ENCODE measurements at places on chromosomes 4 and X. TPM values are rescaled to one million over a fixed set of nuclear protein-coding genes. Genes with fewer than 3 reads are reported as not detected.

The RGS12 gene
- 68.2 TPM for total RNA-seq

The ASB5 gene
- total RNA-seq, result 5.4 TPM

The BEX1 gene
- total RNA-seq, result 344 TPM

DNA sequence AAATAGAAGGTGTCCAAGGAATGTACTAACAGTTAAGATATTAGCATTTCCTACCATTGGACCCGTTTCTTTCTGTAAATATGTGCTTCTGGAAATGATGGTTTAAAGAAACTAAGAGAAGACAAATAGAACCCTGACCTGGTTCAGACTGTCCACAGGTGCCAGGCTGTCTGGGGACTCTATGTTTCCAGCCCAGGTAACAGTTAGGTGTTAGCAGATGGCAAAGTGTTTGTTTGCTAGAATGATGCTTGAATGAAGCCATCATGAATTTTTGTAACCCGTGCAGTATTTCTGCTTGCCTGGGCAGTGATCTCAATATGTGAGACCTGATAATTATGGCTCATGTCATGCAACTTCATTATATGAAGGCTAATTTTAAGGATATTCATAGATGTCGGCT, 87.5 kb downstream of the LRRC66 start:
- H3K27me3 ChIP-seq, result no peaks in the 10 kb centered on the region
- H3K27ac ChIP-seq, result no peak overlapping the region
- H3K36me3 ChIP-seq, result no peaks in the 10 kb centered on the region

DNA sequence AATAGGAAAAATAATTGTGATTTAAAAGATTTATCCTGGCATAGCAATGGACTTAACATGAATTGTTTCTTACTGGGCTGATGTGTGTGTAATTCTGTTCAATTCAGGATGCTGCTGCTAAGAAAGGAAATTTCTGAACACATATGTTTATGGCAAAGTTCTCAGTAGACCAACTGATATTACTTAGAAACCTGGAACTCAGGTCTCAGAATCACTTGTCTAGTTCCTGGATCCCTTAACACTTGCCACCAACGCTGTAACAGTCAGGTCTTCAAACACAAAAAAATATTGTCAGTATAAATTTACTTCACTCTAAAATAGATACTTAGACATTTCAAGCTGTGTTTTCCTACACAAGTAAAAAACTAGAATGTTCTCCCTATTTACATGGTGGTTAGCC, 5.5 kb downstream of the CASP3 start:
- peaks cover 19% of the 10 kb centered on the region for H3K4me1 ChIP-seq
- DNase-seq, result no peak
- no peaks in the 10 kb centered on the region for H3K27me3 ChIP-seq
- no peak overlapping the region for H3K4me3 ChIP-seq
- H3K27ac ChIP-seq, result no peak overlapping the region
- no peaks in the 10 kb centered on the region for H3K36me3 ChIP-seq

DNA sequence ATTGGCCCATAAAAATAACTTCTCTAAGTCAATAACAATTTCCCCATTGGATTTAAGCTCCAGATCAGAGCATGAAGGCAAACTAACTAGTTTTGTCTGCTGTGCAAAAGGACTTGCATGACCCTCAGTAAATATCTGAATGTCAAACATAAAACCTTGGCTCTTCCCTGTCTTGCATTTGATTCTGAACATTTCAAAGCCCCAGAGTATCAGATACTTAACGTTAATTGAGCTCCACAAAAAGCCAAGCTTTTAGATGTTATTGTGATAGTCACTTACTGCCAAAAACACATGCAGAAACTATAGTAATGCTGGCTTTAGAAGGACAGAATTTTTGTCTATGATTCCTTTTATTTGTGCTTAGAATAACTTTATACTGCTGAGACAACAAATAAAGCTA, 664.2 kb downstream of the ADGRL3 start:
- no peaks in the 10 kb centered on the region for H3K4me1 ChIP-seq
- no peaks in the 10 kb centered on the region for H3K36me3 ChIP-seq
- no peak overlapping the region for H3K27ac ChIP-seq
- no peak for DNase-seq
- H3K27me3 ChIP-seq, result no peaks in the 10 kb centered on the region
- no peak overlapping the region for H3K4me3 ChIP-seq

The NIPAL1 gene
- total RNA-seq, result 3.2 TPM

- H3K27ac ChIP-seq, result no peak overlapping the region
- no peaks in the 10 kb centered on the region for H3K27me3 ChIP-seq
- no peaks in the 10 kb centered on the region for H3K36me3 ChIP-seq
- H3K4me3 ChIP-seq, result no peak overlapping the region
These were observed 34.7 kb upstream of the MAB21L2 start for GRCh38 chr4:150547154-150547838.

- no peaks in the 10 kb centered on the region for H3K36me3 ChIP-seq
- no peaks in the 10 kb centered on the region for H3K4me1 ChIP-seq
These were observed 127.7 kb downstream of the COL4A6 start for GRCh38 chrX:108310506-108310905.

GRCh38 chr4:8905773-8906667, 34.4 kb upstream of the HMX1 start:
- H3K27ac ChIP-seq, result no peak overlapping the region
- DNase-seq, result no peak
- H3K27me3 ChIP-seq, result no peaks in the 10 kb centered on the region
- no peaks in the 10 kb centered on the region for H3K36me3 ChIP-seq
- no peaks in the 10 kb centered on the region for H3K4me1 ChIP-seq
- H3K4me3 ChIP-seq, result no peak overlapping the region

GRCh38 chrX:9678215-9678965, 87.3 kb downstream of the GPR143 start:
- no peaks in the 10 kb centered on the region for H3K4me1 ChIP-seq
- DNase-seq, result no peak
- H3K4me3 ChIP-seq, result no peak overlapping the region
- no peaks in the 10 kb centered on the region for H3K36me3 ChIP-seq
- H3K27ac ChIP-seq, result no peak overlapping the region

DNA sequence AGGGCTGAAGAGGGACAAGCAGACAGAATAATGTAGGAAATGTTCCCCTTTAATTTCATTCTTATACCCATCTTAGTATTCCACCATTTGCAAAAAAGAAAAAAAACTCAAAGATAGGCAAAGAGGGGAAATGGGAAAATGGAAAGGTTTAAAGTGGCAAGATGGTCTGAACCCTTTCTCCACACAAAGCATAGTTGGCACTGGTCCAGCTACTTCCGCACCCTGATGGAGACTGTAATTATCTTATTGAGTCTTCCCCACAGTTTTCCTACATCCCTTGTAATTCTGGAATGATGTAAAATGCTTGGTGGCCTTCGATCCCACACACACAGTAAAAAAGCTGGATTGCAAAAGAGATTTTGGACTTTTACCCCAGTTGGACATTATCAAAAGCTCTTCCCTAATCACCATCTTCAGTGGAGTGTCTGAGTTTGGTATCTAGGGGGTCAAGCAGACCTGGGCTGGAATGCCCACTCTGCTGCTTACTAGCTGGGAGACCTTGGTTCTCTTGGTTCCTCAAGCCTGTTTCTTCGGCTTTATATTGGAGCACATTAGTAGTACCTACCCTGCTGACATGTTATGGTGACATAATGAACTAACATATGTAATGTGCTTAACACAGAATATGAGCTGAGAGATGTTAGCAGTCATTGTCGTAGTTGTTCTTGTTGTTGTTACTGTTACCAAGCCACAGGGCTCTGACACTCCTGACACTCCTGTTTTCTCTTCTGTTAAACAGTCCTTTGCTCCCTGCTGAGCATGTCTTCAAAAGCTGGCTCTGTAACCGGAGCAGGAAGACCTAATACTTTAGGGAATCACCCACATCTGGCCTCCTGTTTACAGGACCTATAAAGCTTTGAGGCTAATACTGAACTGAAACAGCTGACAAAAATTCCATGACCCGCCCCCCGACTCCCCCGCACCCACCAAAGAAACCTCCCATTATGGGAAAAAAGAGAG, 4.7 kb downstream of the SRPX2 start:
- DNase-seq, result no peak
- H3K27ac ChIP-seq, result no peak overlapping the region
- no peaks in the 10 kb centered on the region for H3K27me3 ChIP-seq
- H3K4me1 ChIP-seq, result no peaks in the 10 kb centered on the region

The PITX2 gene
- 0.93 TPM for total RNA-seq

The ADRA2C gene
- total RNA-seq, result 16.0 TPM

DNA sequence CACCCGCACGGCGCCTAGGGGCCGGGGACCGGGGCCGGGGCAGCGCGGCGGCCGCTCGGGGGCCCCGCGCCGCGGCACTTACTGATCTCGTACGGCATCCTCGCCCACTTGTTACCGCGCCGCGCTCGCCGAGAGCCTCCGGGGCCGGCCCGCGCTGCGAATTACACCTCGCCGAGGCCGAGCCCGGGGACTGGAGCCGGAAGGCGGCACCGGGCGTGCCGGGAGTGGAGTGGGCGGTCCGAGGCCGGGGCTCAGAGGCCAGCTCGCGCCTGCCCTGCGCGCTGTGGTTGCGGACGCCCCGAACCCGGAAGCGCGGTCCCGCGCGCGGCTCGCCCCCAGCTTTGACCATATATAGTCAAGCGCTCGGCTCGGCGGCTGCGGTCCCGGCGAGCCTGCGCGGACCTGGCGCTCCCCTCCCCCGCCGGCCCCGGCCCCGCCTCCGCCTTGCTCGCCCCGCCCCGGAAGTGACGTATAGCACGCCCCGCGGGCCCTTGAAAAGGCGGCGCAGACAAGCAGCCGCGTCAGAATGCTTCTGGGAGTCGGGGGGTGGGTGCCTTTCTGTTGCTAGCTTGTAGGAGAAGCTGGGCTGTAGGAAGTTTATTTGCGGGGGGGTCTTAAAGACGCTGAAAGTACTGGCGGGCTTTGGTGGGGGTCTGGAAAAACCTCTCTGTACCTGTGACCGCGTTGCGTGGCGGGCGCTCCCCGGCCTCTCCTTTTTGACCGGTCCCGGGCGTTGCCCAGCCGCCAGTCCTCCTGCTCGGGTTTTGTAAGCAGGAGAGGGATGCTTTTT, at the start of gene WDR1:
Gene WDR1 (minus strand): TSS at position 231 of the 790 bp plus-strand sequence. CDS start 133 bp downstream, at position 98.
- DNase-seq, result peak; percentile 96
- peaks cover 2% of the 10 kb centered on the region for H3K36me3 ChIP-seq
- H3K4me3 ChIP-seq, result peak within 1 kb of the TSS; percentile 86
- H3K4me1 ChIP-seq, result peaks cover 10% of the 10 kb centered on the region
- H3K27me3 ChIP-seq, result no peaks in the 10 kb centered on the region
- peak within 1 kb of the TSS; percentile 92 for H3K27ac ChIP-seq

DNA sequence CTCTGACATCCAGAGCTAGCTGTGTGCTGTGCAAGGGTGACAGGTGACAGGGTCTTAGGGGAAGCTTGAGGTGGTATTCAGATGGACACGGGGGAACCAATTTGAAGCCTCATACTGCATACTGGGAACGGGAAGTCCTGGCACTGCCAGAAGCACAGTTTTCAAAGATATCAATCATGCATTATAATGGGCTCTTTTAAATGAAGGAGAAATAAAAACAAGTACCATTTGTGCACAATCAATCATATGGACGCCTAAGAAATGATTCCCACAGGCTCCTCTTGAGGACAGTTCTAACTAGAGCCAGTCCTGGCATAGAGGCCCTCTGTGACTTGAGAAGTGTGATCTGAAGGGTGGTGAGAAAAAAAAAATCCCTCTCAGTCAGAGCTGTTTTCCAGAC, 50.9 kb downstream of the TSC22D3 start:
- no peaks in the 10 kb centered on the region for H3K36me3 ChIP-seq
- H3K27me3 ChIP-seq, result no peaks in the 10 kb centered on the region
- no peak overlapping the region for H3K4me3 ChIP-seq
- H3K27ac ChIP-seq, result no peak overlapping the region

The FHDC1 gene
- total RNA-seq, result 4.2 TPM

DNA sequence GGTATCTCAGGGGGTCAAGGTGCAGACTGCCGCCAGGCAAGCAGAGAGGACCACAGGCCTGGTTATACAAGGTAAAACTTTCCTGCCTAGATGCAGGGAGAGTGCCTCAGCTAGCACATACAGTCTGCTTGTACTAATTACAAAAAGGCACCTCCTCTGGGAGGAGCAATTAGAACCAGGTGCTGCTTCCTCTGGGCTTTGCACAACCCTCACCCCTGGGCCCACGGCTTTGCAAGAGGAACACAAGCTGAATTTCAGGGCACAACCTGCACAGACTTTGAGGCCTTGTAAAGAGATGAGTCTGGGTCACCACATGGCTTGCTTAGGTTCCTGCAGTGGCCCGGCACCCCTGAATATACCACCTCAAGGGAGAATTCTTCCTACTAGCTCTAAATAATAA, 9.2 kb upstream of the CITED1 start:
- no peaks in the 10 kb centered on the region for H3K4me1 ChIP-seq
- H3K27ac ChIP-seq, result no peak overlapping the region
- DNase-seq, result no peak
- no peaks in the 10 kb centered on the region for H3K27me3 ChIP-seq

GRCh38 chr4:80367737-80368136, 32.2 kb downstream of the CFAP299 start:
- H3K4me1 ChIP-seq, result no peaks in the 10 kb centered on the region
- no peak overlapping the region for H3K27ac ChIP-seq
- H3K27me3 ChIP-seq, result no peaks in the 10 kb centered on the region
- no peaks in the 10 kb centered on the region for H3K36me3 ChIP-seq
- H3K4me3 ChIP-seq, result no peak overlapping the region

The ZNF157 gene
- total RNA-seq, result 0.68 TPM

DNA sequence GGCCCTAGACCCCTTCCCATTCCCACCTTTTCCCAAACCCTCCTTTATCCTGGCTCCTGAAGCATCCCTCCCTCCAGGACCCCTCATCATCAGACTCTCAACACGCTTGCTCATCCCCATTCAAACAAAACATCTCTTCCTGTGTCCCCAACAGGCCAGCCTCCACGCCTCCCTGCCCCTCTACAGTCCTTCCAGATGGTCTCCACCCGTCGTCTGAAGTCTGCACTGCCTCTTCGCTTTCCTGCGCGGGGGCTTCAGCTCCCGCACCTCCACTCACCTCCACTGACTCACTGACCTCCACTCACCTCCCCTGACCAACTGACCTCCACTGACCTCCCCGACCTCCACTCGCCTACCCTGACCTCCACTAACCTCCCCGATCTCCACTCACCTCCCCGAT, 39.8 kb downstream of the JAKMIP1 start:
- no peak for DNase-seq
- H3K27ac ChIP-seq, result no peak overlapping the region
- H3K4me3 ChIP-seq, result no peak overlapping the region
- no peaks in the 10 kb centered on the region for H3K4me1 ChIP-seq
- no peaks in the 10 kb centered on the region for H3K27me3 ChIP-seq

DNA sequence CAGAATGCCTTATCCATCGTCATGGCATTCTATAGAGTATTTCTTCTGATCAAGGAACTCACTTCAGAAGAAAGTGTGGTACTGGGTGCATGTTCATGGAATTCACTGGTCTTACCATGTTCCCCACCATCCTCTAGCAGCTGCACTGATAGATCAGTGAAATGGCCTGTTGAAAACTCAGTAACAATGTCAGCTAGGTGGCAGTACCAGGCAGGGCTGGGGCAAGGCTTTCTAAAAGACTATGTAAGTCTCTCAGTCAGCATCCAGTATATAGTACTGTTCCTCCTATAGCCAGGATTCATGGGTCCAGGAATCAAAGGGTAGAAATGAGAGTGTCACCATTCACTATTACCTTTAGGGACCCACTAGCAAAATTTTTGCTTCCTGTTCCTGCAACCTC, 15.8 kb upstream of the LDB2 start:
- H3K27ac ChIP-seq, result no peak overlapping the region
- DNase-seq, result peak; percentile 68
- H3K4me1 ChIP-seq, result no peaks in the 10 kb centered on the region
- no peak overlapping the region for H3K4me3 ChIP-seq
- no peaks in the 10 kb centered on the region for H3K36me3 ChIP-seq

Data from testis (tissue), 5 donors.